ENCODE measurements at places on chromosomes 6 and 20.

GRCh38 chr20:62025832-62026563 is 39.7 kb downstream of the TAF4 start:
- DNase-seq: no peak

GRCh38 chr6:123022975-123023374 is 26.9 kb downstream of the CLVS2 start:
- no peak for DNase-seq

GRCh38 chr6:150573041-150573681 is 26.5 kb upstream of the PLEKHG1 start:
- DNase-seq: no peak

GRCh38 chr20:17494201-17494600 is 37.0 kb downstream of the BFSP1 start:
- no peak for DNase-seq

GRCh38 chr6:109791301-109791700 is 100.2 kb downstream of the FIG4 start:
- no peak for DNase-seq

- DNase-seq: no peak
Observed at GRCh38 chr20:33753763-33754162, 22.0 kb downstream of the ZNF341 start.

- no peak for DNase-seq
Observed at GRCh38 chr6:132763269-132763668, 5.6 kb upstream of the VNN2 start.

GRCh38 chr20:8557711-8558110 is 425.6 kb downstream of the PLCB1 start:
- no peak for DNase-seq

DNA sequence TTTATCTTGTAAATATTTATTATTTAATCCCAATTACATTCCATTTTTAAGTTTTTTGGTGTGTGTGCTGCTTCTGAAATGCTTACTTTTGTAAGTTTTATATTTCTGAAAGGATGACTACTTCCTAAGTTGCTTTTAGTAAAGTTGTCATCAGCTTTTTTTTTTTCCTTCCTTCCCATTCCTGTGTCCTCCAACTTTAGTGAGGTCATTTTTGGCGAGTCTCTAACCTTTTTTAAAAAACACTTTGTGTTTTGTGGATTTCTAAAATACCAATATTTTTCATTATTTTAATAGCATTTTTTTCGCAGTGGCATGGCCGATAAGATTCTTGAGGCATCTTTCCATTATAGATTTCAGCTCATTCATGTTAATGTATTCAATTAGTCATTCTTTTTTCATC is 30.9 kb downstream of the FIG4 start:
- DNase-seq: no peak

DNA sequence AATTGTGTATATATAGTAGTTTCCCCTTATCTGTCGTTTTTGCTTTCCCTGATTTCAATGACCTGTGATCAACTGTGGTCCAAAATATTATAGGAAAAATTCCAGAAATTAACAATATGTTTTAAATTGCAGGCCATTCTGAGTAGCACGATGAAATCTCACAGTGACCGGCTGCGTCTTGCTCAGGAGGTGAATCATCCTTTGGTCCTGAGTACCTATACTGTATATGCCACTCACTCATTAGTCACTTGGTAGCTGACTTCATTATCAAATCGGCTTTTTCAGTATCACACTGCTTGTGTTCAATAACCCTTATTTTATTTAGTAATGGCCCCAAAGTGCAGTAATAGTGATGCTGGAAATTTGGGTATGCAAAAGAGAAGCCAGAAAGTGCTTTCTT is 728.3 kb upstream of the EYS start:
- DNase-seq: no peak

- DNase-seq: no peak
Observed at GRCh38 chr6:97095311-97095850, 170.9 kb downstream of the KLHL32 start.

DNA sequence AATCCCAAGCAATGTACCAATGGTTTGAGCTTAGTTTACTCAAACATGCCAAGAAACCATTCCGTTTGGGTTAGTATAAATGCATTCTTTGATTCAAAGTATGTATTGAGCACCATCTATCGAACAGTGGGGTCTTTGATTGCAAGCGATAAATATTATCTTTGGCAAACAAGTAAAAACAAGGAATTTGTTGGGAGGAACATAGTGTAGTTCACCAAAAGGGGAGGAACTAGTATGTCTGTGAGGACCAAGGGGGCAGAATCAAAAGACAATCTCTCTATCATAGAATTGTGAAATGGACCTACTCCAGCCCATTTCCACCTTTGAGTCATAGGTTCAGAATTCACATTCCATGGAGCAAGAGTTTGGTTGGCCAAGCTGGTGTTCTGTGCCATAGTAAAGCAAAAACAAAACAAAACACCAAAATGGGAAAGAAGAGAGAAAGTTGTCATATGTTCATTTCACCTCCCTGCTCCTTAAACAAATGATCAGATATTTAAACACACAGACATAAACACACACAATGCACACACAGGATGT is 266.0 kb downstream of the TSHZ2 start:
- DNase-seq: no peak

DNA sequence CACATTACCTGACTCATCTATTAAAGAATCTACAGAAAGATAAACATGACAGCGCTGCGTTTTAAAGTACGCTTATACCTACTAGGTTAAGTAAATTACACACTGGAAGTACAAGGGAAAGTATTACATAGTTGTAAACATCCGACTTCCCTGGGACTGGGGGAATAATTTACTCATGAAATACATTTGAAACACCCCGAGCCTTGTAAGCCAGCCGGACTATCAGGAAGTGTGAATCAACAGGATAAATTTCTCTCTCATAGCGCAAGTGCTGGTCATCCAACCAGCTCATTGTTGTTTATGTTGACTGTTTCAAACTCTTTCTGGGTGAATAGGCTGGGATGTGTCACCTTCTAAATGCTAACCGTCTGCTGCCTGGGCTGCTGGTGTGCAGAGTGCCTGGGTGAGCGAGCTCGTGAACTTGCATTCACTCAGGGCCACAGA is 4.9 kb downstream of the BMP6 start:
- no peak for DNase-seq

- no peak for DNase-seq
Observed at GRCh38 chr20:41005361-41005729, 23.3 kb upstream of the TOP1 start.

- DNase-seq: no peak
Observed at GRCh38 chr6:128310451-128310850, 209.9 kb downstream of the PTPRK start.

DNA sequence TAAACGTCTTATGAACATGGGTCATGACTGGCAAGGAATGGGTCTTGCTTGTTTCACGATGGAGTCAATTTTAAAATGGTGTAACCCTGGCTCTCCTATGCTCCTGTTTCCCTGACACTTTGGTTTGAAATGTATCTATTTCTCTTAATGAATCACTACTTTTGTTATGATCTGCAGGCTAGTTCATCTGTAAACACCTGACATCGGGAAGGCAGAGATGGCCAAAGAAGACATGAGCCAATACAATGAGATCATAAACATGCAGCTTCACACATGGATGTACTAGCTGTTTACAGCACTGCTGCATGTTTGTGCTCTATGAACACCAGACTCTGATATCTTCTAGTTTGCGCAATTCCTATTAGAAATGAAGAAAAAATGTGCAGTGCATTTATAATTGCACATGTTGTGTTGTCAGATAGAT is 11.0 kb upstream of the RAD21L1 start:
- DNase-seq: no peak

- DNase-seq: no peak
Observed at GRCh38 chr20:57280221-57280620, 13.8 kb upstream of the BMP7 start.

- no peak for DNase-seq
Observed at GRCh38 chr20:9071976-9072726, 3.3 kb downstream of the PLCB4 start.

GRCh38 chr20:46699651-46700359 is 9.6 kb upstream of the SLC2A10 start:
- no peak for DNase-seq

DNA sequence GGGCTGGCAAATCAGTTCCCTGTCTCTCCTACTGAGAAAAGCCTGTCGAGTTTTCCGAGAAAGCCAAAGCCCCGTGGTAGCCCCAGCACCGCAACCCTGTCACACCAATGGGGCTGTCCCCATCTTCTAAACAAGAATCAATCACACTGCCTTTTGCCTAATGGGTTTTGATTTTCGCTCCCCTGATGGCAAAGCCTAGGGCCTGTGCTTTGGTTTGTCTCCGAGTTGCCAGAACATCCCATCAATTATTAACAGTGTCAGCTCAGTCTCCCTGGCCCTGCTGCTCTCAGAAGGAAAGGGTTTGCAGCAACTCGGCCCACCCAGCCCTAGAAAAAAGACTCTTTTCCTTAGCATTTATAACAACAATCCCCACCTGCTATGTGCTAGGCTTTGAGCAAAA is 4.2 kb downstream of the KCNB1 start:
- no peak for DNase-seq

- DNase-seq: no peak
Observed at GRCh38 chr6:112951829-112952228, 604.7 kb downstream of the RFPL4B start.

DNA sequence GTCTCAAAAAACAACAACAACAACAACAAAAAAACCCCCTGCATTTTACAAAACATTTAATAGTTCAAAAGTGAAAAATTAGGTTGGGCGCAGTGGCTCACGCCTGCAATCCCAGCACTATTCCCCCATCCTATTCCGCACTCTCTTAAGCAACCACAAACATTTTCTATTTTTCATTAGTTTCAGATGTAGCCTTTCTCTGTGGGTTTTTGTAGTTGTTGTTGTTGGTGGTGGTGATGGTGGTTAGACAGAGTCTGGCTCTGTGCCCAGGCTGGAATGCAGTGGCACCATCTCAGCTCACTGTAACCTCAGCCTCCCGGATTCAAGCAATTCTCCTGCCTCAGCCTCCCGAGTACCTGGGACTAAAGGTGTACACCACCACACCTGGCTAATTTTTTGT is 6.4 kb upstream of the GMNN start:
- no peak for DNase-seq

- DNase-seq: no peak
Observed at GRCh38 chr6:101352316-101352715, 41.2 kb upstream of the GRIK2 start.

GRCh38 chr6:27375613-27376079 is 12.9 kb upstream of the ZNF391 start:
- DNase-seq: no peak

GRCh38 chr20:62402456-62403150 is 4.5 kb downstream of the CABLES2 start:
- DNase-seq: no peak

GRCh38 chr20:62956387-62957135 is 4.1 kb downstream of the SLC17A9 start:
- DNase-seq: no peak

GRCh38 chr20:21511850-21512633 is 1.8 kb downstream of the NKX2-2 start:
- no peak for DNase-seq

- DNase-seq: no peak
Observed at GRCh38 chr20:44736170-44737021, 9.3 kb upstream of the KCNK15 start.

- no peak for DNase-seq
Observed at GRCh38 chr20:1788044-1788443, 107.2 kb upstream of the SIRPA start.

DNA sequence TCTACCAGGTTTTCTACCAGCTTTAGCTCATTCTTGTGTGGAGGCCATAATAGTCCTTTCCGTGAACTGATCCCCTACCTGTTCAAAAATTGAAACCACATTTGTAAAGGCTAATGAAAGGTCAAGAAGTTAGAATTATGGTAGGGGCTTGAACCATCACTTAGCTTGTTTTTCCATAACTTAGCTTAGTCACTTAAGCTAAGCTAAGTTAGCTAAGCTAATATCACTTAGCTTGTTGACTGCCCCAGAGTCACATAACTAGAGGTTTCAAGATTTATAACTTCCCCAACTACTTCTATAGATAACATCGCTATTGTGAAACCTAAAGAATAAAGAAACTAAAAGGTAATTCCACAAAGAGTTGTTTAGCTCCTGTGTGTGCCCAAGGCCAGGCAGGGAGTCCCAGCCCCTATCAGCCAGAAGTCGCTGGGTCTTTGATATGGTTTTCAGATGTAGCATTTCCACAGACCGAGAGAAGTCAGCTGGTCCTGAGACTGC is 131.8 kb downstream of the VEGFA start:
- no peak for DNase-seq

DNA sequence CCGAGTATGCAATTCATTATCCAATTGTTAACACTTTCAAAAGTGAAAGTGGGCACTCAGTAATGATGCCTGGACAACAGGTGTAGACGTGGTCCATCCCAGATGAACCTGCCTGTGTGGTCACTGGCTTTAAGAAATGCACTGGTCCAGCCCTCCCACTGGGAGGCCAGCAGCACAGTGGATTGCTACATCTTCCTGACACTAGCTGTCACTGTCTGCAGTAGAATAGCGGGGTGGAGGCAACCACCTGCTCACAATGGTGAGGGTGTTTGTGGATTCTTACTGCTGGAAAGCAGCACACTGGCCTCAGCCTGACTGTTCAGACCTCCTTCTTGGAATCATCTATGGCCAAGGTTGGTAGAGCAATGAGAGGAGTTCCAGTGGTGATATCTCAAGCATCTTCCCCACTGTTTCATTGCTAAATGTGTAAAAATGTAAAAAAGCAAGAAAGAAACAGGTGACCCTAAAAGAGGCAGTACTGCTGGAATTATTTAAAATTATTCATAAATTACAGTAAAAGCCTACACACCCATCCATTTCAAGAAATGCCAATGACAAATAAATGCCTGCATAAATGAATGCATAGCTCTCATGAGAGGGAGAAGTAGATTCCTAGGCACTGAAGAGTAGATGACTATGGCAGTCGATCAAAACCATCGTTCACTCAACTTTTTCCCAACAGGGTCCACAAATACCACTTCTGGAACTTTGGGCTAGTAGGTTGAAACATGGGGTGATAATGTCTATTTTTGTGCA is 228.0 kb upstream of the PLN start:
- no peak for DNase-seq

DNA sequence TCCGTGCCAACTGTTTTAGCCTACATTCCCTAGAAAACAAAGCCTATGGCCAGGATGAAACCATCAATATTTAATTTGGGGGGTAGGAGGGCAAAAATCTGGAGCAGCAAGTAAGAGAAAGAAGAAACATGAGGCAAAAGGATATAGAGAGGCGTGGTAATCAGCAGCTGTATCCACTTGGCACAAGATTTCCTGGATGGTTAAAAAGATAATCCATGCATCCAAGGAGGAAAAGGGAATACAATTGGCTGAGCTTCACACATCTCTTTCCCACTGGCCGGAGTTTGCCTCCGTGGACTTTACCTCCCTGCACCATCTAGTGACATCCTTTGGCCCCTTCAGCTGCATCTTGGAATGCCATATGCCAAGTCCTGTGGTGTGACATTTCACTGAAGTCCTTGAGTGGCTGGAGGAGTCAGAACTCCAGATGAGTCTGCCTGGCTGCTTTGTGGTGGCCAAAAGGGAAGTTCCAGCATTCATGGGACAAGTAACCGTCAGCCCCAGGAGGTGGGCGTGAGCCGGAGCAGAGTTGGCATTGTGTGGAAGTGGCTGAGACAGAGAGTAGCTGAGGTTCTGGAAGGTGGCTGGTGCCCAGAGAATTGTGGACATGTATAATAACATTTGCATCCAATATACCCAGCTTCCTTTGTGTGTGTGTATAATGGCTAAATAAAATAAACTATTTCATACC is 13.7 kb upstream of the TMX4 start:
- no peak for DNase-seq

- DNase-seq: no peak
Observed at GRCh38 chr20:2285193-2285592, 10.6 kb upstream of the TGM3 start.
